ENCODE measurements at places on chromosomes 5 and 9.

DNA sequence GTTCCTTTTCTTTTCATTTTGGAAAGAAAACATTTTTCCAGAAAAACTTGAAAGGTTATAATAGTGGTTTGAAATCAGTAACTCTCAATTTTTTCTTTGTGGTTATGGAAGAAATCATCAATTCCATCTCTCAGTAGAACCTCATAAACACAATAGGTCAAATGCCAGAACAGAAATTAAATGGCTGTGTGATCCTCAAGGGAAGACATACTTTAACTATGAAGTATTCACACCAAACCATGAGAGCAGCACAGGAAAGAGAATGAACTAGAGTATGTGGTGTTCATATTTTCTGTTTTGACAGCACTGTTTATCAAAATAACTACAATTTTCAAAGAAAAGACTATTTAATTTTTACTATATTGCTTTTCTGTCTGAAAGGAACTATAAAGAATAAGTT is 29.7 kb upstream of the EFNA5 start:
- DNase-seq = no peak

GRCh38 chr5:56858777-56859442 is 43.6 kb downstream of the MAP3K1 start:
- no peak for DNase-seq

- DNase-seq = no peak
Observed at GRCh38 chr5:170662966-170663365, 120.6 kb upstream of the GABRP start.

DNA sequence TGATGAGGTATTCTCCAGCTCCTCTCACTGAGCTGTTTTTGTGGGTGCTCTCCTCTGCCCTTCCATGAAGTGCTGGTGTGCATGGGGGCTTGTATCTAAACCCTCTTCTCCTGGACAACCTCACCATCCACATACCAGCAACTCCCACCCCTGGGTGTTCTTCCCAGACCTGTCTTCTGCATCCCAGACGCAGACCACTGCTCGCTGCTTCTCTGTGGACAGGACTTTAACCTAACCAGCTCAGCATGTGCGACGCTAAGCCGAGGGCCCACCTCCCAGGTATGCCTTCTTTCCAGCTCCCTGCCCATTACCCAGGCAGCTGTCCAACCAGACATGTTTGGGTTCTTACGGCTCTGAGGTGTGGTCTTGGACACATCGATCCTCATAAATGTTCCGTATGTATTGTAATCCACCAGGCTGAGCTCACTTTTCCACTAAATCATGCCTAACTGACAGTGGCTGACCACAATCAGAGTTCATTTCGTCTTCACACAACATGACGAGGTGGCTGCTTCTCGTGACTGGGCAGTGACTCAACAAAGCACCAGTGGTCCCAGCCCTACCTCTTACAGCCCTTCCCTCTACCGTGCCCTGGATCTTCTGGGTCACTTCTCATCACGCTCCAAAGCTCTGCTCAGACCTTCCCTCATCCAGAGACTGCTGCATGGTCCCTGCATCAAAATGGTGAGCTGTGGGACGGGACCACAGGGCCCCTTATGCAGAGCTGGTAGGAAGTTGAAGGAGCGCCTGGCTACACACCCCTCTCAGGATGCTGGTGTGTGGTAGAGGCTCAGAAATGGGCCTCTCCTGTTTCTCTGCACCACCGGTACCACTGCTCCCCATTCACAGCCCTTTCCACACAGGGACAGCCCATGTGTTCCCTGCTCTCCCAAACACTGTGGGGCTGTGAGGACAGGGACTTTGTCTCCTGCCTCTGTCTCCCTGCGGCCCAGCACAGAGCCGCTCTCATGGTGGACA is 9.6 kb upstream of the PTGES2 start:
- DNase-seq = no peak

GRCh38 chr5:107655831-107656230 is 14.9 kb downstream of the EFNA5 start:
- no peak for DNase-seq

- no peak for DNase-seq
Observed at GRCh38 chr5:6362846-6363245, 15.5 kb downstream of the MED10 start.

DNA sequence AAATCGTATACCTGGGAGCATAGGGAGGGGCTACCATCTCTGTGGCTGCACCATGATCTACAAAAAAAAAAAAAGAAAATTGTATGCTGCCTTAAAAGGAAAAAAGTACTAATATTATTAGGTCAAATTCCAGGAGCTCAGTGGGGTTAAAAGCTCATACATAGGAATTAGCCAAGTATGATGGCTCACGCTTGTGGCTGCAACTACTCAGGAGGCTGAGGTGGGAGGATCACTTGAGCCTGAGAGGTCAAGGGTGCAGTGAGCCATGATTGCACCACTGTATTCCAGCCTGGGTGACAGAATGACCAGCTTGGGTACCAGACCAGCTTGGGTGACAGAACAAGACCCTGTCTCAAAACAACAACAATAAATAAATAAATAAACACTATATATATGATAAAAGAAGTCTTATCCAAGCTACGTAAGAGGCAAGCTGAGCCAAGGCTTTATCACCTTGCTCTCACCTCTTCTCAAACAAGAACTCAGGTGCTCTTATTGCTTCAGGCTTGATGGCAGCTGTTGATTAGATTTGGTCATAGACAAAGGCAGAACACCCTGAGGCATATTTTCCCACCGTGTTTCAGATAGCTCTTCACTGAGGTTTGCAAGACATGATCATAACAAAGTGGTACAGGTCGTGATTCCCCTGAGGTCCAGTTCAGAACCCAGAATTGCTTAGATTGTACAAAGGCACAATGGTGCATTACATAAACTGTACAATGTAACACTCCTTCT is 3.3 kb upstream of the FBXW11 start:
- DNase-seq = no peak

DNA sequence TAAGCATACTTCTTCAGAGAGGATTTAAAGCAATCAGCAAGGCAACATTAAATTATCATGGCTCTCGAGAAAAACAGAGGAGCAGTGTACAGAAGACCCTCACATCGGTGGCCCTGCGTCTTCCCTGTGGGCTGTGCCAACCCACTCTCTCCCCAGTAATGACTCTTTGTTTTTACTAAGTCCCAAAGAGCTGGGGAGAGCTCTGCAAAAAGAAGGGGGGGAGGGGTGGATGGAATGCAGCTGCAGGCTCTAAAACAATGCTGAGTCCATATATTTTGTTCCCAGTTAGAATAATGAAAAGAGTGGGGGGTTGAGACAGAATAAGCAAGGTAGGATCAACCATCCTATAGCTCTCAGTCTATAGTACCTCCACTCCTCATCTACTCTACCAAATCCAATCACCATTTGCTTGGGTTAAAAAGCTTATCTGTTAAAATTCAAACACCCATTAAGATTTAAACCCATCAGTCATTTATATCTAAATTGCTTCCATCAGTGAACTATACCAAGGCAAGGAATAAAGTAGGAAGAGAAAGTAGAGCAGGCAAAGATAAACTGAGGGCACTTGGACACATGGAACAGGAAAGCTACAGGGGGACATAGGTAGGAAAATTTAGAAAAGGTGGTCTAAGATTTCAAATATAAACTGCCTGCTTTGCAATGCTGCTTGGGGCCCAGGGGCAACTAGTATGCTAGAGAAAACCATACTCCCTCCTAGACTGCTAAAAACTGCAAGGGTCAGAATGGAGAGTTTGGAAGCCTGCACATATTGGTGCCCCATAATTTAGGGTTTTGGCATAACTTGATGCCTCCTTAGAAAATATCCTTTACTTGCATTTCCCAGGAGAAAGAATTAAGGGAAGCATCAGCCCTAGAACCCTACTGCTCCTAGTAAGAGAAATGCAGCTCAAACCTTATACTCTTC is 20.6 kb downstream of the ELL2 start:
- no peak for DNase-seq

All from NCI-H2081 treated with DMSO at 0.1 percent for 48 hours (cell line).